BJ (cell line): ENCODE measurements at places on chromosomes 4 and X.

- no peak for DNase-seq
Observed at GRCh38 chr4:88188738-88189417, 30.4 kb upstream of the ABCG2 start.

GRCh38 chr4:107799669-107800450 is 24.9 kb upstream of the SGMS2 start:
- no peak for DNase-seq

DNA sequence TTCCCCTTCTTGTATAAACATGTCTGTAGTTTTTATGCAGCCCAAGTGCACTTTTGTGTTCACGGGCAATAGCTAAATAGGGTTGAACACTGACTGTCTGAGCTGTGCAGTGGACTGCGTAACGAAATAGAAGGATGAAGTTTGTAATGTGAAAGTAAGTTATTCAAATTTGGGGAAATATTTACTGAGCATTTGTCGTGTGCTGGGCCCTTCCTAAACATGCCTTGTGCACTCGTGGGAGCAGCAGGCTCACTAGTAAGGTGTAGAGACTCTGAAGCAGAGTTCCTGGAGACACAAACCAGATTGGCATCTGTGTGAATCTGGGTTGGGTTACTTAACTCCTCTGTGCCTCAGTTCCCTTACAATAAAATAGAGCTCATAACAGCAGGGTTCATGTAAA is 51.7 kb upstream of the C1QTNF7 start:
- no peak for DNase-seq

- DNase-seq: no peak
Observed at GRCh38 chr4:98411731-98412130, 150.5 kb downstream of the RAP1GDS1 start.
